ENCODE measurements at places on chromosomes 2 and 18.

- no peak for DNase-seq
Observed at GRCh38 chr2:151678849-151679248, 55.4 kb downstream of the NEB start.

DNA sequence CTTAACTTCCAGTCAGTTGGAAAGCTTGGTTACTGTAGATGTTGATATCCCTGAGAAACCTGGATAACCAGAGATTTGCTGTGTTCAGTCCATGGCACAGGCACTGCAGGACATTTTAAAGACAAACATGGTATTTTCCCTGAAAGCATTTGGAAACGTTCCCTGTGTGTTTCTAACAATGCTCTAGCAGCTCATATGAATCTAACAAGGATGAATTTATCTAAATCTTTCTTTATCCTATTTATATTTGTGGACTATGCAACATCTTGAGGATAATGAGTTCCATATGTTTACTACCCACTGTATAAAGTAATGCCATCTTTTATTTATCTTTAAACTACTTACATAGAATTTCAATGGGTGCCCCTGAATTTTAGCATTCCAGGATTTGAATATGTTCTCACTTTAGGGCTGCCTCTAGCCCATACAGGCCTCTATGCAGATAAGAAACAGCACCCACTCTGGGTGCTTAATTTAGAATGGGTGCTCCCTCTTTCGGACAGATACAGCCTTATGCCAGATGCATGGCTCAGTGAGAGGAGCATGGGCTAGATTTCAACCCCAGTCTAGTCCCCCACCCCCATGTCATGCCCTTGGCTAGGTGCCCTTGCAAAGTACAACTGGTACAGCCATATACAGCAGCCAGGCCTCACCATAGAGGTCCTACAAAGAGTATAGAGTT is 50.6 kb upstream of the NEMP2 start:
- DNase-seq, result no peak

DNA sequence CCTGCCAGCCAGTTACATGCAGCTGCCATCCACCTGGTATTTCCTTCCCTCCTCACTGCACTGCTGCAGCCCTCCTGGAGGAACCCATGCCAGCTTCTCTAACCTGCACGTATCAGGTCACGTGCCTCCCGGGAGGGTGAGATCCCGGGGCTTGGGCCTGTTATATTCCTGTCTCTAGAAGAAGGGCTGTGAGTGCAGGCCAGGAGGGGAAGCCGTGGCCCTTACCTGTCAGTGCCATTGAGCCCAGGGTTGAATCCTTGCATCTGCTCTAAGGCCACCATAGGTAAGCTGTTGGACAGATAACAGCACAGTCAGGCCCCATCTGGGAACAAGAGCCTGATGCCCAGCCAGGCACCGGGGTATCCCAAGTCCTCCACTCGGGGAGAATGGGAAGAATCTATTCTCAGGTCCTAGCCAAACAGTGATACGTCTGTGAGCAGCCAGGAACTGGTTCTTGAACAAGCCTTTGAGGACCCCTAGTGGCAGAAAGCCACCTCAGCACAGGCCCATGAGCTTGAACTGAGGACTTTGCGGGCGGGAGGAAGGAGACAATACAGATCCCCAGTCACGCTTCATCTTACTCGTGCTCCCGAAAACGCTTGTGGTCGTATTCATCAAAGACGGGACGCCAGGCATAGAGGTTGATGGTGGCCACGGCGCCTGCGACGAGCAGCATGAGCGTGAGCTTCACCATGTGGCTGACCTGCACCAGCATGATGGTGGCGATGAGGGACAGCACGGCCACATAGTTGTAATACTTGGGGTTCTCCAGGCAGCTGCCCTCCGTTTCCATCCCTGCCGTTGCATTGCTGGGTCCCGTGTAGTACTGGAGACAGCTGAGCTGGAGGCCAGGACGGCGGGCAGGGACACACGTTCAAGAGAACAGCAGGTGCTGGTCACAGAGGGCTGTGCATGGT is 34.4 kb downstream of the CENPO start:
- peak; percentile 49 for DNase-seq

GRCh38 chr2:127219171-127220070 is 678 bp downstream of the CYP27C1 start:
- DNase-seq, result no peak

DNA sequence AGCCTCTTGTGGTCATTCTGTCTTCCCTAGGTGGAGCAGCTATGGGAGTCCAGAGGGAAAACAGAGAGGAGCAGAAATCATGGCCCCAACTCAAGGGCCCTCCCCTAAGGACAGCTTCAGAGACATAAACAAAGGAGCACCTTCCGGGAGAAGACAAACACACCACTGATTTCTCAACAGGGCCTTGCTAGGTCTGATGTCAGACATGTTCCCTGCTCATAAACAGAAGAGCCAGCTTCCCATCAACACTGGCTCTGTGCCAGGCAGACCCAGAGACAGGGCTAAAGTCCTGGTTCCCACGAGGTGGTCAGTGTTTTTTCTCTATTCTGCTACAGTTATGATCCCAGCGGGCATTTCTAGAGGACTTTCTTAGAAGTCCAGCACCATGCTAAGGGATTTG is 19.3 kb downstream of the CXCR2 start:
- no peak for DNase-seq

DNA sequence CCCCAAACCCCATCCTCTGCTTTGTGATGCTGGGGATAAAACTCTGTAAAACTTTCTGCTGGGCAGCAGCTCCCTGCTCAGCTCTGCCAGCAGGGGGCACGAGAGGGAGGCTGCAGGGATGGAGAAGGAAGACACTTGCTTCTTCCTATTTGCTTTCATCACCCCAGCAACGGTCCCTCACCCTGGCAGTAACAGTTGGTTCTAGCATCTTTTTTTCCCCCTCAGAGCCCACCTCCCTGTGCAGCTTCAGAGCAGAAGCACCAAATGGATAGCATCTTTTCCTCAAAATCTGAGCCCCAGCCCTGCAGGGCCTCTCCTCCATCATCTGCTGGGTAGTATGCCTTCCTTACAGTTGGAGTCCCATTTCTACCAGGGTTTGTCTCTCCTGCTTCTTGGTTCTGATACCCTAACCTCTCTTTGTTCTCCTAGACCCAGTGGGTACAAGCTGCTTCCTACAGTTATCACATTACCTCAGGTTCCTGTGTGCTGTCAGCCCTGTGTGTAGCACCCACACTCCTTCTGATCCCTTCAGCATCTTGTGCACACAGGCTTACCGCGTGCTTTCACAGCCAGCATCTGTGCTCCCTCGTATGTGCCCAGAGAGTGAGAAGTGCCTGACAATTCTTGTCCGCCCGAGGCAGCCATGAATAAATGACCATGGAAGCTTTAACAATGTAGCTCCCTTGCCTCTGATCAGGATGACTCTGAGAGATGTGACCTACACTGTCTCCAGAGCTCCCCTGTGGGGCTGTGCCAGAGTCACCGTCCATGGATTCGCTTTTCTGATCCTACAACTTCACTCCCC is 14.5 kb downstream of the CKAP2L start:
- peak; percentile 68 for DNase-seq

GRCh38 chr18:446941-447560 is 53.5 kb downstream of the COLEC12 start:
- no peak for DNase-seq

GRCh38 chr2:170660409-170660808 is 54.7 kb upstream of the SP5 start:
- no peak for DNase-seq

DNA sequence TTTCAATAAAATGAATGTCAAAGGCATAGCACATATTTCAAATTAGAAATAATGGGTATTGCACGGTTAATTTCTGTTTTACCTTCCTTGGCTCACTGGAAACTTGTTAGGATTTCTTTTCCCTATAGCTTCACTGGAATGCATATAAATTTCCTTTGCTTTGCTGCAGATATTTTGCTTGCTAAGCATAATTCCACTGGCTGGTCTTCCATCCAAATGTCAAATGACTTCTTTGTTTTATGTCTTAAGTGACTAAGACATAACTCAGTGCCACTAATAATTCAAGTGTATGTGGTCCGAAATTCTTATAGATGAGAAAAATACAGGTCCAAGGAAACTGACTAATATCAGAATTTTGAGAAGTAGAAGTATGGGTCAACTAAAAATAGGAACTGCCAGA is 182.8 kb upstream of the PGAP1 start:
- DNase-seq, result no peak

- no peak for DNase-seq
Observed at GRCh38 chr18:3935305-3935704, 485.3 kb downstream of the TGIF1 start.

Measured in caudate nucleus (tissue), 63 donors.